ENCODE measurements at places on chromosomes 3 and 15. TPM values are rescaled to one million over a fixed set of nuclear protein-coding genes. Genes with fewer than 3 reads are reported as not detected.

The GPR156 gene
- total RNA-seq: 0.42 TPM

The RCCD1 gene
- total RNA-seq: 6.2 TPM

The ITIH1 gene
- total RNA-seq: not detected

The C3orf85 gene
- total RNA-seq: not detected

The IGSF11 gene
- total RNA-seq: not detected

The MME gene
- not detected for total RNA-seq

The ERICH6 gene
- not detected for total RNA-seq

The ALPK3 gene
- 0.22 TPM for total RNA-seq

All from CD4-positive, CD25-positive, alpha-beta regulatory T cell (primary cell).